ENCODE measurements at places on chromosomes 11 and 22. TPM values are rescaled to one million over a fixed set of nuclear protein-coding genes. Genes with fewer than 3 reads are reported as not detected.

Gene CSTF3
- polyA plus RNA-seq = 46.1 TPM

GRCh38 chr11:107856180-107856980 is 2.2 kb downstream of the SLC35F2 start:
- DNase-seq = no peak

Gene KRTAP5-11
- 0.33 TPM for polyA plus RNA-seq

DNA sequence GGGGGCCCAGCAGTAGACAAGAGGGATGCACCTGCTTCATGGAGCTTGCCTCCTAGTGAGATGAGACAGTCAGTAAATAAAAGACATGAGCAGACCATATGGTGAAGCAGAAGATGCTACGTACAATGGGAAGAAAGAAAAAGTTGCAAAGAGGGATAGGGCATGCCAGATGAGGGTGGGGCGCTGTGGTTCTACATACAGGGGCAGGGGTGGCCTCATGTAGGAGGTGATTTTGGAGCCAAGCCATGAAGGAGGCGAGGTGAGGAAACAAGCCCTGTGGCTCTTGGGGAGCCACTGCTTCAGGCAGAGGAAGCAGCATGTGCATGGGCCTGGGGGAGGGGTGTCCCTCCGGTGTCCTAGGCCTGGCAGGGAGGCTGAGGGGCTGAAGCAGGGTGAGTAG is 15.2 kb downstream of the NAT10 start:
- DNase-seq = no peak

DNA sequence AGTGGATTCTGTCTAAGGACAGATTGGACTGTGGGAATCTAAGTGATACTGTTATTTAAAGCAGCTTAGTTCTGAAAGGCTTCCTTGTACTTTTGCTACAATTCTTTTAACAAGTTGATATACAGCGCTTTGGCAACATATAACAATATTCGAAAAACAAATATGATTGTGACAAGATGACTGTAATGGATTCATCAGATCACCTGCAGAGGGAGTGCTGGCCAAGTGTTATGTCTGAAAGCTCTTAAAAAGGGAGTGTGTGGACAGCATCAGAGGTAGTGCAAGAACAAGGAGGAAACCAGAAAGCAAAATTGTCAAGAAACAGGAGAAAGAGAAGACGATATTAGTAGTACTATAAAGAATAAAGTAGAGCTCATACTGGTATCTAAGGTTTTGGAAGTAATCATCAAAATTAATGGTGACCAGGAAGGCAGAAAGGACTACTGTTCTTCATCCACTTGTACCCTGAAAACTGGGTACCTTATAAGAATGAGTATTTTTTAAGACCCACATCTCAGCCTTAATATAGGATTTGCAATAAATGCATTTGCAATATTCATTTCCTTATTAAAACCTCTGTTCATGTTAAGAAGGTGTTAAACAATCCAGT is 1112.0 kb upstream of the CCDC90B start:
- DNase-seq = no peak

- DNase-seq = no peak
Measured at GRCh38 chr11:120501440-120501839, 10.1 kb upstream of the GRIK4 start.

- no peak for DNase-seq
Measured at GRCh38 chr22:43501878-43502277, 90.1 kb downstream of the MPPED1 start.

Gene RAB39A
- polyA plus RNA-seq = 1.1 TPM

Gene PRDM11
- 24.7 TPM for polyA plus RNA-seq

DNA sequence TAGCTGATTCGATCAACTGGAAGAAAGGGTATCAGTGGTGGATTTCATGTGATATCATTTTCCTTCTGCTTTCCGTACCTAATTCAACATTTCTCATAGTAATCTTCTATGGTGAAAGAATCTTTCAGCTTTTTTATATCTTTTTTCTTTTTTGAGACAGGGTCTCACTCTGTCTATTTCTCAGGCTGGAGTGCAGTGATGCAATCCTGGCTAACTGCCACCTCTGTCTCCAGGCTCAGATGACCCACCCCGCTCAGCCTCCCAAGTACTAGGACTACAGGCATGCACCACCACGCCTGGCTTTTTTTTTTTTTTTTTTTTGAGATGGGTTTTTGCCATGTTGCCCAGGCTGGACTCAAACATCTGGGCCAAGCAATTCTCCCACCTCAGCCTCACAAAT is 18.6 kb upstream of the CHORDC1 start:
- DNase-seq = no peak

All from right lung (tissue), 10 donors.